ENCODE measurements at places on chromosomes 12 and 14.

GRCh38 chr14:24634158-24634557, at the start of gene GZMB:
Gene GZMB, minus strand, starts transcription at chr14:24634190. Its CDS starts 30 bp downstream, at chr14:24634160.
- no peak for DNase-seq

DNA sequence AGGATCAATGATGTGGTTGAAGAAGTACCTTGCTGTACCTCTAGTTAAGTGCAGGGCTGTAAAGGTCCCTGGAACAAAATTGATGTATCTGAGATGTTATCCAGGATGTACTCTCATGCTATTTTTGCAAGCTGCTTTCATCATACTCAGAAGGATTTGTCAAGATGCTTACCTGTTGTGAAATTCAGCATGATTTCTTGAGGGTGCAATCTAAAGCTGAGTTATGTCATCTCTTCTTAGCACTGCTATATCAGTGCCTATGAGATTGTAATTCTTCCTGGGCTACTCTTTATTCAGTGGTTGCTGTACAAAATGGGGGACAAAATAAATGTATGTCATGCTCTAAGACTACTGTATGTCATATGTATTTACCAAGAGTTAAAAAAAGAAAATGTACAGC, 340.7 kb upstream of the LMO3 start:
- DNase-seq, result no peak

DNA sequence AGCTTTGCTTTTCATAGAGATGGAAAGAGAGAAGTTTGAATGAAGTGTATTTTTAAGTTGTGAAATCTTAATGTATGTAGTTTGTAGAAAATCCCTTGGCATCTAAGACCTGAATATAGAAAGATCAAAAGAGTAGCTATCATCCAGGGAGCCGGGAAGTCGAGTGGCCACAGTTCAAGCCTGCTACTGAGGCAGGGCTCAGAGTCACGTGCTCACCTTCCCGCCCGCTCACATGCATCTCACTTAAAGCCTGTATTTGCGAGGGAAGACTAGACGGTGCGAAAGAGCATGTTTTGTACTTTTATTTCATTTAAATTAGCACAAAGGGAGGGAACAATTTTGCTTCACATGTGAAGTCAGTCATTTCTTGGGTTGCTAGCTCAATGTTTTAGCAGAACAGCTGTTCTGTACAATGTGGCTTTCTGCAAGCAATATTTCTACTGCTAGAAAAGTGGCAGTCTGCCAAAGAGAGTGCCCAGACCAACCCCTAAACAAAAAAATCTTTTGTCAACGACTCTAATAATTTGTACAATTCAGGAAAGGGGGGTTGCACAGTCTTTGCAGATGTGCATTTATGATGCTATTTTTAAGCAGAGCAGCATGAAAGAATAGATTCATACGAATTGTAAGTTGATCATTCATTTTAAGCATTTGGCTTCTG, 290.7 kb downstream of the NPAS3 start:
- no peak for DNase-seq

GRCh38 chr12:124194264-124194892, 100.5 kb upstream of the RFLNA start:
- DNase-seq, result no peak

DNA sequence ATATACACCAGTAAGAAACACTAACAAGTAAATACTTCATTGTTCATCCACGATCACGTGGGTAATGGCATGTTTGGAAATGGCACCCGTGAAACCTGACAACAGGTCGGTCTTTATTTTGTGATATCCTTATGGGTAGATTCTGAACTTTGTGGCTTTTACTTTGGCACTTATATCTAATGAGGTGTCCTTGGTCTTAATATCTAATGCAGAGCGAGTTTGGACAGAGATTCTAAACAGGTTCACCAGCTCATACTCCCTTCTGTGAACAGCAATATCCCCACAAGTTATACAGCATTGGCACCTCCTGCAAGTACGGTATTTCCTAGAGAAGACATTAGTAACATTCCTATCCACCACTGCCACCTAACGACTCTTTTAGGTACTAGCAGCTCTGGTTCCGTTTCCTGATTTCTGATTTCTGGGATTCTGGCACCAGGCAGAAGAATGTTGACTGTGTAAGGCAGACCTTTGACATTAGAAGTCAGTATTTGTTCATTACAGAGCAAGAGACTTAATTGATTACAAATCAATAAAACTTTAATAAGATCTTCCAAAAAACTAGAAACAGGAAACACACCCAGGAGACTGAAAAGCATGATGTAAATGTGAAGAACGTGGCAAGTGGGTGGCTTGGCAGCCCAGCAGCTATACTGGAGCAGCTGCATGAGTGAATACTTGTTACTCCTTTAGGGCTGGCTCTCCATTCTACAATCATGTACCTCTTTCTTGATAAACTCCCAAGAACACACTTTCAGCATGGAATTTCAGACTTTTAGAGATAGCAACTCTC, 2.5 kb downstream of the ANG start:
- DNase-seq, result no peak

GRCh38 chr12:51593539-51593938, 2.5 kb downstream of the SCN8A start:
- no peak for DNase-seq

DNA sequence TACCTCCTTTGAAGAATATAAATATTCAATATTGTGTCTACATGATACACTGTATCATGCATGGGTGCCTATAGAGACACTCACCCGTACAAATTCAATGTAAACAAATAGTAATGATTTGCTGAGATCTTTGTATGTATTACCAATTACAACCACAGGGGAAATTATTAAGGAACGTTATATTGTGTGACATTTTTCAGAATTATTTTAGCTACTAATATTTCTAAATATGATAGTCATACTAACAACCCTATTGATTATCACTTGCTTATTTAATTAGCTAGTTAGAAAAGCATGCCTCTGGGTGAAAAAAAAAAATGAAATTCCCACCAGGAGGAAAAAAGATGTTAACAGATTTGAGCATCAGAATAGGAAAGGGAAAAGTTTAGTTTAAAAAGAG, 2.1 kb downstream of the SOX5 start:
- no peak for DNase-seq

- DNase-seq, result no peak
These were observed 48.2 kb downstream of the PLEKHA5 start for GRCh38 chr12:19177754-19178153.

DNA sequence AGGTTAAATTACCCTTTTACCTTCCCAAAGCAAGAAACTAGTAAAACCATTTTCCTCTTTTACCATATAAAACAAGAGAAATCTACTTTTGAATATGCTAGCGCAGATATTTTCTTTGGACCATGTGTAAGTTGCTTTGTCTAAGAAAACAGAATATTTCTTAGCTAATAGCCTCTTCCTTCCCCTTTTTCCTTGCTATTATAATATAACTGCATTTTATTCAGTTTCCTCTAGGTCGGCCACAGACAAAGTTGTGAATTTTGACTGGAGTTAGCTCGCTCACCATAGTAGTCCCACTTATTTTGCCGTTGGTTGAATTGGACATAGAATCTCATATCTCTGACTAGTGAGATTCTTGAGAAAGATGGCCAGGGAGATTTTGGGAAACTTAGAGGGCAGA, 115.6 kb downstream of the PLEKHA5 start:
- DNase-seq, result no peak
